ENCODE measurements at places on chromosomes 2 and 18. TPM values are rescaled to one million over a fixed set of nuclear protein-coding genes. Genes with fewer than 3 reads are reported as not detected.

DNA sequence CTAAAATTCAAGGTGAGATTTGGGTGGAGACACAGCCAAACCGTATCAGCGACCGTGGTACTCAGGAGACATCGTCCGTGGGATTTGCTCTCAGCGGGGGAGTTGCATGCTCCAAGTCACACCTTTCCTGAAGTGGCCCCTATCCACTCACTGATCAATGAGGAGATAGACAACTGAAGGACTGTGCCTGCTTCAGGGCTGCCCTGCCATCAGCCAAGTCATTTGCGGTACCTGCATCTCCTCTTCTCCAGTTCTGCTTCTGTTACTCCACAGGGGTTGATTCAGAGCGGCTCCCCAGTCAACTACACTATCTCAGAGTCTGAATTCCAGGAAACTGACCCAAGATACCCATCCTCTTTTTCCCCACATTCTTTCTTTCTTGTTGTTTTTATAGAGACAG lies 184.1 kb downstream of the MREG start:
- no peak for DNase-seq

- no peak for DNase-seq
Measured at GRCh38 chr18:32259553-32259952, 69.7 kb downstream of the MEP1B start.

DNA sequence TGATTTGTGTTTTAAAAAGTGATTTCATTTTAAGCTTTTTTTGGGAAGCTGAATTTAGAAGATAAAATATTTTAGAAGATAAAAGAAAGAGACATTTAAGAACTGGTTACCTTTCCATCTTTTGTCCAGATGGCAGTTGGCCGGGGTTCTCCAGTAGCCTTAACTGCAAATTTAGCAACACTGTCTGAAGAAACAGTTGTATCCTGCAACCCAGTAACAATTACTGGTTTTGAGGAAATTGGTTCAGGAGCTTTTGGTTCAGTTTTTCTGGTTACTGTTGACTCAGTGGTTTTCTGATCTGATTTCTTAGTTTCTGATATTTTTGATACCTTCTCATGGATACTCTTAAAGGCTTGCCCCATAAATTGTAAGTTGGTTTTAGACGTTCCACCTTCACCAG lies 49.9 kb downstream of the PLEKHA3 start:
- DNase-seq: no peak

DNA sequence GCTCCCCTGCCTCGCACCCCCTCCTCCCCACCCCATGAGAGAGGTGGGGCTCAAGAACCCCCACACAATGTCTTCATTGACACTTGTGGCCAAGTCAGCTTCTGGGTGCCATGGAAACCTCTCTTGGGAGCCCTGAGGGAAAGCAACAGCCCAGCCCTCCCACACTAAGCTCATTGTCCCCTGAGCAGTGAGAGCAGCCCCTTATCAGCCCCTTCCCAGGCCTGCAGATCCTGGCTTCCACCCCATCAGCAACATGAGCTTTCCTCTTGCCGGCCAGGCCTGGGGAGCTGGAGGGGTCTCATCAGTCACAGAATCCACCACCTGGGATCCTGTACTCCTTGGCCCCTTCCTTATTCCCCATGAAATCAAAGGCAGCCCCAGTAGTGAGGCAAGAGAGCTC lies 107.8 kb upstream of the ST3GAL5 start:
- DNase-seq: no peak

DNA sequence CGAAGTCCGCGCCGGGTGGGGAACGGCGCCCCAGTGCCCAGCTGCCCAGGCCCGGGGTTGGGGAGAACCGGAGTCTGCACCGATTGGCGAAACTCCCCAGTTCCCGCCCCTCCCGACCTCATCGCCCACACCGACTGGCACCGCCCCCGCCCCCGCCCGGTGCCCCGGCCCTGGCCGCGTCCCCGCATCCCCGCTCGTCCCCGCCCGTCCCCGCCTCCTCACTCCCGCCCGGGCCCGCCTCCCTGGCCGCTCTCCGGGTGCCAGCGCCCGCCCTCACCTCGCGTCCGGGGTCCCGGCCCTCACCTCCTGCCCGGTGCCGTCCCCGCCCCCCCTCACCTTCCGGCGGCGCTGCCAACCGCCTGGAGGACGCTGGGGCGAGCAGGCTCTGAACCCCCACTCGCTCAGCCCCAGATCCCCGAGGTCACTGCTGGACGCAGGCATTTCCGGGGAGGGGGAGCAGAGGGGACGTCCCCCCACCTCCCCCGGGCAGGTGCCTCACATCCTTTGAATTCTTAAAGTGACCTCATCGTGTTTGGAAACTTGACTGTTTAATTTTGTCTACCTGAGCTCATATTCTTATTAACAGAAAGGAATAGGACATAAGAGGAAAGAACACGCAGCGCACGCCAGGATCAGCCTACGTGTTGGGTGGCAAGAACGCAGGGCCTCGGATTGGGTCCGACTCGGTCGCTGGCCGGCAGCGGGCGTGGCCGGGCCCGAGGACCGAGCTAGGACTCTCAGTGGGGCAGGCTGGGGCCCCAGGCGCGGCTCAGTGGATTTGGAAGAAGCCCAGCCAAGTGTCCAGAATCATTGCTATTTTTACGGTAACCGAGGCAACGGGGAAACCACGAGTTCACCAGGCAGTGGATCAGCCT lies at the start of gene FAM110C:
Gene FAM110C, minus strand, starts transcription at position 35 of the 875 bp plus-strand sequence. CDS start 120 bp downstream, outside the sequence.
- peak; percentile 16 for DNase-seq

DNA sequence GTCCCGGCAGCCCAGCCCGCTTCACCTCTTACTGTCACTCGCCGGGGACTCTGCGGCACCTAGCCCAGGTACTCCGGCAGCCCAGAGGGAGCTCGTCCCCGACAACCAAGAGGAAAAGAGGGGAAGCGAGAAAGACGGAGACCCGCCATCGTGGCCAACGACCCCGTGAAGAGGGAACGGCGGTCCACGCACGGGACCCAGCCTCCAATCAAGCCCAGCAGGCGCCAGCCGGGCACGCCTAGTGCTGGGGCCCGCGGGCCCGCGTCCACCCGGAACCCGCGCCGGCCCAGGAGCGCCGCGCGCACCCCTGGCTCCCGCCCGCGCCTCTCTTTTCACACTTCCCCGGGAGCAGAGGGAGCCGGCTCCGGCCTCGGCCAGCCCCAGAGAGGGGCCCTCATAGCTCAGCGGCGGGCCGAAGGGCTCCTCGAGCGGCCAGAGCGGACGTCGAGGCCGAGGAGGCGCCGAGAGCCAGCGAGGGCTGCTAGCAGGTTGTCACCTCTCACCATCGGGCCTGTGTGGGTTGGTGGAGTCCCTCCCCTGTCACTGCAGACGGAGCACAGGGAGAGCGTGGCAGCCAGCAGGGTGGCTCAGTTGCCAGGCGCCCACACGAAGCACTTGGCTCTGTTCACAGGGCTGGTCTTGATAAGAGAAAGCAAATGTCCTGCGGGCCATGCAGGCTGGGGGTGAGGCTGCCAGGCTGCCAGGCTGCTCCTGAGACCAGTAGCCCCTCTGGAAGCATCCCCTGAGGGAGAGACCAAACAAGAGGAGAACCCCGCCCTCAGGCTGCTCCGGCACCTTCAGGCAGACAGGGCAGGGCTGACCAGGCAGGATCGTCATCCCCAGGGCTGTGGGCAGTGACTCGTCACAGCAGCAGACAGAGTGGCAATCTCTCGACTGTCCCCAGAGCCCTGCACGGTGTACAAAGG lies 36.9 kb upstream of the KLF11 start:
- no peak for DNase-seq

DNA sequence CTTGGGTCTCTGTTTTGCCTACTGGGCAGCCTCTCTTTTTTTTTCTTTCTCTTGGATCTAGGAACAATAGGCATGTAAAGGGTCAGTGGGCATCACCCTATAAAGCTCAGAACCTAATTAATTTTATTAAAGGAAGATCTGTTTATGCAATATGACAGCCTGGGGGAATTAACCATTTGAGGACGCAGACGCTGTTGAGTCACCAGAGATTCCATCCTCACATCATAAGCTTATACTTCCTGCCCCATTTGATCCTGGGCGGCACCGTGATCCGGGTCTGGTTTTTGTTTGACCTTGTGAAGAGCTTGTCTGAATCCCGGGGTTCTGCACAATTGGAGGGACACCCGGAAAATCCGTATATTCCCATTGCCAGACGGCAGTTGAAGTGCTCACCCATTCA lies 16.8 kb upstream of the BCL11A start:
- no peak for DNase-seq

DNA sequence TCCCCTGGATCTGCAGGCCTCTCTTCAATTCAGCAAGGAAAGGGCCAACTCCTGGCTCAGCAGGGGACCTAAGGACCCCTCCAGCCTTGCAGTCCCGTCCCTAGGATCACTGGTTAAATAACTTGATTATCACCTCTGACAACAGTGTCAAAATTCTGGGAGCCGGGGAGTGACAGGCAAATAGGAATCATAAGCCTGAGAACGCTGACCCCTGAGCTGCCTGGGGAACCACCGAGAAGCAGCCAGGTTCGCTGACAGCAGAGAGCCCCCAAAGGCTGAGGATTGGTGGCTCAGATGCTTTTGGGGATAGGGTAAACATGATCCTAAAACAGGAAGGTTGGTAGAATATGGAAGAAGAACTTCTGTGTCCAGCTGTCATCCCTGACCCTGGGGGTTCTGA lies 17.5 kb upstream of the TNS1 start:
- no peak for DNase-seq

DNA sequence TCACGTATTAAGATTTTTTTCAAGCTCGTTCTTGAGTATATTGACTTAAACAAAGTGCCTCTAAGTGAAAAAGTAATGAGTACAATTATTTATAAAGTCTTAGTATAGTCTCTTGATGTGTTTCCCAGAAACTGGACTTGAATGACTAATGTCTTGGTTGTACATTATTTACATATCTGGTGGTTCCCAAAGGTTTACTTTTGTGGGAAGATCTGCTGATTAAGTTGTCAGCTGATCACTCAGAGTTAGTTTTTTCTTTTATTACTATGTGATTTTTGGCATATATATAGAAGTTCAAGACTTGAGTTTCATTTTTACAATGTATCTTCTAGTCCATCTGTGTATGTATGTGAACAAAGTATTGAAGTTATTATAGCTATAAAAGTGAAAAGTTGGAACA lies 29.5 kb downstream of the RNF144A start:
- no peak for DNase-seq

DNA sequence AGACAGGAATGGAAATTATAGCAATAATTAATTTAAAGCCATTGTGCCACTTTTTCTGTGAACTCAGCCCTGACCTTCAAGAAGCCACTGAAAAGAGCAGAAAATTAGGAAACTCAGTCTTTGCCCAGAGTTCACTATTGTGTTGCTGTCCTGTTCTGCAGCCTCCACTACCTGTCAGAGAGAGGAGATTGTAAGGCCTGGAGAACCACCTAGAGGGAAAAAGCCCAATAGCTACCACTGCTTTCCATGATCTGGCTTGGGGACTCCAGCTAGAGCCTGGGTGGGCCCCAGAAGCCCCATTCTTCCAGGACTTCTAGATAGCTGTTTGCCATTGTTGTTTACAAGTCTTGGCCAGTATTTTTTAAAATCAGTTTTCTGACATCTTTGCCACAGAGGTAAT lies 176.1 kb upstream of the KLF7 start:
- DNase-seq: no peak

- DNase-seq: no peak
Measured at GRCh38 chr18:9823805-9824473, 61.8 kb upstream of the TXNDC2 start.

GRCh38 chr18:47708206-47708605 lies 222.3 kb downstream of the SMAD2 start:
- DNase-seq: no peak

DNA sequence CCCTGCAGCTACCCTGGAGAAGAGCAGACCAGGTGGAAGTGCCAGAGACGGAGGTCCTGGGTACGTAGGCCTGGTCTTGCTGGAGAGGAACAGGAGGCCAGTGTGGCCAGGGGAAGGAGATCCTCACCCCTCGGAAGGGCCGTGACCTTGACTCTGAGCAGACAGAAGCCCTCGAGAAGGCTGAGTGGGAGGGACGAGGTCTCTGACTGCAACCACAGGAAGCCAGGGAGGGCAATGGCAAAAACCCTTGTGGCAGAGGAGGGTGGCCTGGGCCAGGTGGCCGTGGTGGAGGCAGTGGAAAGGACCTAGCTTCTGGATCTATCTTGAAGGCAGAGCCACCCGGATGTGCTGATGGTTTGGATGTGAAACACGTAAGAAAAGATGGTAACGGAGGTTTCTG lies 28.1 kb downstream of the THAP4 start:
- no peak for DNase-seq

GRCh38 chr2:202019689-202020450 lies 13.8 kb upstream of the FZD7 start:
- DNase-seq: no peak

DNA sequence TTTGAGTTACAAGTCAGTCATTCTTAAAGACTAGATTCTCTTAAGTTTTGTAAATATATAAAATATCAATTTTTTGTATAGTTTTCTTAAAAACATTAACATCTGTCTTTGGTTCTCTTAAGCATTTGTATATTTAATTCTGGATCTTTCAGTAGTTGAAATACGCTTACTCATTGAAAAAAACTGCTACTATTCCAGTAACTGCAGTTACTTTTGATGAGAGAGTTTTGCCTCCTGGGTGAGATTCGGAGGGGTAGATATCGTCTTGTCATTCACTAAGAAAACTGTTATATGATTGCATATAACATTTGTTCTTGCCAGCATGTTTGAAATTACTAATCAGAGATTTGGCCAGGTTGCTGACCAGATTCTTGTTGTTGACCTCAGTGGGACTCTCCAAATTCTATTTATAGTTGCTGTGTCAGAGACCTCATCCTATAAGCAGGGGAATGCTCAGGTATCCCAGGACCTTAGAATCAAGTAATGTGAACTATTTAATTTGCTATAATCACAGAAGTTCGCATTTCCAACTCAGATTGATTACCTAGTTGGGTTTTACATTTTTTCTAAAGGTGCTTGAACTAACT lies 7.9 kb downstream of the AGPS start:
- no peak for DNase-seq

DNA sequence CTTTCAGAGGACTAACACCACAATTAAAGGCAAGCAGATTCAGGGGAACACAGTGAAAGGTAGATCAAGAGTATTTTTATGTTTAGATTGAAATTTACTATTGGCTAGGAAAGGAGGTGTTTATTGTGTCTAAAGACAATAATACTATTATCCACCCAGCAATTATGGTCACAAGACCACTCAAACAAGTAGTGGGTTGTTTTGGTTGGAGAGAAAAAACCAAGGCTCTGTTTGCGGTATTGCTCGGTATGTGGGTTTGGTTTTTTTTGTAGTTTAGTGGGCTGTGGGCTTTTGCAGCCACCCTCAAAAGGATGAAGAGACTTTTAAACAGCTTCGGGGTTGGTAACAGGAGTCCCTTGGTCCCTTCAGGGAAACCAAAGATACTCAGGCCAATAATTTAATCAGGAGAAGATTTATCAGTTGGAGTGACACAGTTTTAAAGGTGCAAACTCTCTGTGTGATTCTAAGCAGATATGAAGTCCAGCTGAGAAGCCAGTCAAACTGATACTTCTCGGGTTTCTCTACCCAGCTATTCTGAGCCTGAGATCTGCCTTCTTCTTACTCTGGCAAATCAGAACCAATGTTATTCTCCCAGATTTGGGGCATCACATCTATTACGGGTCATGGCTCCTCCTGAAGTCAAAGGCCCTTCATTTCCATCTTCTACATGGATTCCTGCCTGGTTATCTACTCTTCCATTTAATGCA lies 55.3 kb downstream of the DCC start:
- DNase-seq: no peak

Gene KLHL29
- 1.3 TPM for total RNA-seq

Gene HOXD1
- total RNA-seq: not detected

Gene C2orf66
- not detected for total RNA-seq

Gene SLC66A3
- total RNA-seq: 15.2 TPM

Gene GKN1
- total RNA-seq: not detected

Gene PSMA8
- total RNA-seq: 0.89 TPM

Gene PLEK
- 138 TPM for total RNA-seq

Gene NEB
- total RNA-seq: 1.2 TPM

Gene TP53I3
- 6.3 TPM for total RNA-seq

Gene FEV
- not detected for total RNA-seq

Gene C2orf81
- total RNA-seq: 5.5 TPM
